ENCODE measurements at places on chromosomes 12 and 14.

GRCh38 chr12:24879644-24880043 is 69.3 kb downstream of the BCAT1 start:
- peaks cover 17% of the 10 kb centered on the region for H3K36me3 ChIP-seq
- peaks cover 3% of the 10 kb centered on the region for H3K27me3 ChIP-seq
- no peak for DNase-seq
- no peak overlapping the region for H3K4me3 ChIP-seq
- no peak overlapping the region for H3K27ac ChIP-seq

DNA sequence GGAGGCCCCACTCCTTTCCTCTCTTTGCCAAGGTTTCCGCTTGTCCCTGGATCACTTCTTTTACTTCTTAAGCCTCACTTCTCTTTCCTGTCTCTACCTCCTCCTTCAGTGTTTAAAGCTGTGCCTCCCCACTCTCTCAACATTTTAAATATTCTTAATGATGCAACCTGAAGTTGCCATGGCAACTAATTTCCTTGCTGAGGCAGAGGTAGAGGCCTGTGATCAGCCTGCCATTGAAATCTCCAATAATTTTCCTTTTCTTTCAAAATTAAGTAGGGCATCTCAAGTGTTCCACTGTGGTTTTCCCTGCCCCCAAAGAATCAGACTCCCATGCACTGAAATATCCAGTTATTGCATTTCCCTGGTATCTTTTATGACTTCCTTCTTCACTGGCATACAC is 108.6 kb upstream of the VRK1 start:
- no peak overlapping the region for H3K4me3 ChIP-seq
- H3K27me3 ChIP-seq: peaks cover 3% of the 10 kb centered on the region
- H3K27ac ChIP-seq: no peak overlapping the region

DNA sequence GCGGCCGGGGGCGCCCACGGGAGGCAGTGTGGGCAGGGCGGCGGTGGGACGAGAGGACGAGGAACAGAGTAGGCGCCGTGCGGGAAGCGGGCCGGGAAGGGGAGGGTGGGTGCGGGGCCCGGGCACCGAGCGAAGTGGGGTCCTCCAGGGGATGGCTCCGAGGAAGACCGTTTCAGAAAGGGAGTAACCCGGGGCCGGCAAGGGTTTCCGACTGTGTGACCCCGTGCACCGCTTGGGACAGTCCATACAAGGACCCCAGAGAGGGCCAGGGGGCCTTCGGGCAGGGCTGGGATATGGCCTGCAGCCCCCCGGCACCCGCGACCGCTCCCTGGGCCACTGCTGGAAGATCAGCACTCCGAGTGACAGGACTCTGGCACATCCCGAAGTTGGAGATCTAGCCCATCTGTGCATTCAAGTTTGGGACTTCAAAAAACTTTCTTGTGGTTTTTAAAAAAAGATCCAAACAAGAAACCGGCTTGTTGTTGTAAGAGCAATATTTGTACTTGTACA is 448 bp downstream of the TSPAN9 start:
- no peak overlapping the region for H3K27ac ChIP-seq
- H3K4me3 ChIP-seq: peak overlapping the region; percentile 47
- H3K4me1 ChIP-seq: peaks cover 5% of the 10 kb centered on the region
- H3K27me3 ChIP-seq: peaks cover 29% of the 10 kb centered on the region
- no peak for DNase-seq
- no peaks in the 10 kb centered on the region for H3K36me3 ChIP-seq

GRCh38 chr12:131230340-131231031 is 276.8 kb downstream of the ADGRD1 start:
- H3K27me3 ChIP-seq: peaks cover 40% of the 10 kb centered on the region
- no peak for DNase-seq
- H3K27ac ChIP-seq: no peak overlapping the region

DNA sequence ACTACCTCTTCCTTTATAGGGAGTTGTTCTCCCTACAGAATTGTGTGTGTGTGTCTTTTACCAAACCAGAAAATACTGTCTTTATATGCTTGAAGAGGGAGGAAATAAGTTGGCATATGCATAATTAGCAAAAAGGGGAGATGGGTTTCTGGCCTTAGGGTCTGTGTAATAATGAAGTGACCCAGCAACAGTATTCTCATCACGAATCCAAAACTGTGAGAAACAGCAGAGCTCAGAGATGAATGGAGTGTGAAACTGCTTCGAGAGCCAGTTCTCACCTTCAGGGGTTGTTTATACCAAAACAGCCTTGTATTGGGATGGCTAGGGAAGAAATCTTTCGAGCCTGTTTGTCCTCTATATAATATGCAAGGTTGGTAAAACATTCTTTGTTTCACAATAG is 227.5 kb downstream of the MON2 start:
- no peaks in the 10 kb centered on the region for H3K27me3 ChIP-seq
- no peak for DNase-seq
- H3K4me1 ChIP-seq: peaks cover 19% of the 10 kb centered on the region
- no peak overlapping the region for H3K27ac ChIP-seq
- H3K4me3 ChIP-seq: no peak overlapping the region
- no peaks in the 10 kb centered on the region for H3K36me3 ChIP-seq

- H3K4me3 ChIP-seq: no peak overlapping the region
- no peak overlapping the region for H3K27ac ChIP-seq
- H3K36me3 ChIP-seq: no peaks in the 10 kb centered on the region
- DNase-seq: no peak
Observed at GRCh38 chr14:79856381-79856780, 354.9 kb downstream of the DIO2 start.

DNA sequence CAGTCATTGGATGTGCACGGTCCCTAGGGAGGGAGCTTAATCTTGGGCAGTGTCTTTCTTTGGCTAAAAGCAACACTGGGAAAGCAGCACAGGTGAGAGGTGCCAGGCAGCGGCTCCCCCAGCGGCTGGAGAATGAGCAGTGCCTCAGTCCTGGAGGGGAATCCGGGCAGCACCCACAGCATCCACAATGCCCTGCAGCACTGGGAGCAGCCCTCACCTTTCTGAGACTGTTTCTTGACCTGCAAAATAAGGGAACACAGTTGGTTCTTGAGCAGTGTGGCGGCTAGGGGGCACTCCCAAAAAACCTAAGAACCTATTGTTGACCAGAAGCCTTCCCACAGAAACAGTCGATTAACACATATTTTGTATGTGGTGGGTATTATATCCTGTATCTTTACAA is 75.8 kb downstream of the SINHCAF start:
- no peak overlapping the region for H3K4me3 ChIP-seq
- no peaks in the 10 kb centered on the region for H3K27me3 ChIP-seq
- no peak overlapping the region for H3K27ac ChIP-seq
- H3K36me3 ChIP-seq: no peaks in the 10 kb centered on the region

- H3K4me1 ChIP-seq: peaks cover 35% of the 10 kb centered on the region
- no peak for DNase-seq
- peak overlapping the region; percentile 55 for H3K27ac ChIP-seq
- no peaks in the 10 kb centered on the region for H3K36me3 ChIP-seq
- no peaks in the 10 kb centered on the region for H3K27me3 ChIP-seq
Observed at GRCh38 chr12:6613015-6613775, 6.0 kb upstream of the CHD4 start.

- no peak overlapping the region for H3K4me3 ChIP-seq
- H3K27me3 ChIP-seq: peaks cover 55% of the 10 kb centered on the region
- peaks cover 23% of the 10 kb centered on the region for H3K4me1 ChIP-seq
- no peak overlapping the region for H3K27ac ChIP-seq
- H3K36me3 ChIP-seq: no peaks in the 10 kb centered on the region
- no peak for DNase-seq
Observed at GRCh38 chr12:51832354-51833107, 16.0 kb downstream of the FIGNL2 start.

- H3K27me3 ChIP-seq: peaks cover 14% of the 10 kb centered on the region
- no peak for DNase-seq
- H3K27ac ChIP-seq: no peak overlapping the region
- no peak overlapping the region for H3K4me3 ChIP-seq
Observed at GRCh38 chr12:75779891-75780496, 251.6 kb downstream of the PHLDA1 start.

DNA sequence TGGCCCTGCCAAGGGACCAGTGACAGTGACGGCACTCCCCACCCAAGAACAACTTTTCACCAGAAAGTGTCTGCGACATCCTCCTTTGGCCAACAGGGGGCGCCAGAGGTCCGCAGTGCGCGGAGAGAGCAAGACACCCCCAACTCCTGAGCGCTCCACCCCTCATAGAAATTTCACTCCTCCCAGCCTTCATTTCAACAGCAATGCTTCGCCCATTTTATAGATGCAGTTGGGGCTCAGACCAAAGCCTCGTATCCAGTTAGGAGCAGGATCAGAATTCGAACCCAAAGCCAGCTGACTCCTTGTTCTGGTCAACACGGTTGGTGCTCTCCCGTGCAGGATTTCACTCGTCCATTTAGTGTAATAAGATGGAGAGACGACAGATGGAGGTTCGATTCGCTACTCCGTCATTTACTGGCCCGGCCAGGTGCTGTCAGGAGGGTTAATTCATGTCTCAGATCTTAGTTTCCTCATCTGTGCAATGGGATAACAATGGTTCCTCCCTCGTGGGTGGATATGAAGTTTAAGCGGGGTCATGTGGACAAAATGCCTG is 2.4 kb upstream of the POP5 start:
- no peak overlapping the region for H3K27ac ChIP-seq
- H3K4me1 ChIP-seq: peaks cover 34% of the 10 kb centered on the region
- H3K4me3 ChIP-seq: peak overlapping the region; percentile 69
- H3K27me3 ChIP-seq: peaks cover 13% of the 10 kb centered on the region
- peaks cover 8% of the 10 kb centered on the region for H3K36me3 ChIP-seq

- H3K27ac ChIP-seq: no peak overlapping the region
- H3K27me3 ChIP-seq: no peaks in the 10 kb centered on the region
- no peaks in the 10 kb centered on the region for H3K4me1 ChIP-seq
- no peak for DNase-seq
- no peak overlapping the region for H3K4me3 ChIP-seq
- H3K36me3 ChIP-seq: no peaks in the 10 kb centered on the region
Observed at GRCh38 chr12:18576104-18576626, 161.6 kb downstream of the PLCZ1 start.

DNA sequence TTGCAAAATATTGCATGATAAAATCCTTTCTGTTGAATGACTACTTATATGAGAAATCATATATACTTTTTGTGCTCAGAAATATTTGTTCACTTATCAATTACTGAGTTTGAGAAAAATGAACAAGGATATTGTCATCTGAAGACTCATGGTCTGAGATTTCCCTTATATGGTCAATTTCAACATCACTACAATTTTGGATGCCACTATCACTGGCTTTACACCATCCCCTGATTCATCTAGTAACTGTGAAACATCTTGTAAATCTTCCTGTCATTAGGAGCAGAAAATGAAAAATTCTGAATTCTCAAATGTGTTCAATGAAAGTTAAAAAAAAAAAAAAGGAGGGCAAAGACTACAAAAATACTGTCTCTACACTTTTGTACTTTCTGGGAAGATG is 21.8 kb upstream of the GXYLT1 start:
- peaks cover 14% of the 10 kb centered on the region for H3K4me1 ChIP-seq
- no peaks in the 10 kb centered on the region for H3K27me3 ChIP-seq
- no peak overlapping the region for H3K27ac ChIP-seq
- no peak for DNase-seq
- H3K36me3 ChIP-seq: peaks cover 25% of the 10 kb centered on the region

DNA sequence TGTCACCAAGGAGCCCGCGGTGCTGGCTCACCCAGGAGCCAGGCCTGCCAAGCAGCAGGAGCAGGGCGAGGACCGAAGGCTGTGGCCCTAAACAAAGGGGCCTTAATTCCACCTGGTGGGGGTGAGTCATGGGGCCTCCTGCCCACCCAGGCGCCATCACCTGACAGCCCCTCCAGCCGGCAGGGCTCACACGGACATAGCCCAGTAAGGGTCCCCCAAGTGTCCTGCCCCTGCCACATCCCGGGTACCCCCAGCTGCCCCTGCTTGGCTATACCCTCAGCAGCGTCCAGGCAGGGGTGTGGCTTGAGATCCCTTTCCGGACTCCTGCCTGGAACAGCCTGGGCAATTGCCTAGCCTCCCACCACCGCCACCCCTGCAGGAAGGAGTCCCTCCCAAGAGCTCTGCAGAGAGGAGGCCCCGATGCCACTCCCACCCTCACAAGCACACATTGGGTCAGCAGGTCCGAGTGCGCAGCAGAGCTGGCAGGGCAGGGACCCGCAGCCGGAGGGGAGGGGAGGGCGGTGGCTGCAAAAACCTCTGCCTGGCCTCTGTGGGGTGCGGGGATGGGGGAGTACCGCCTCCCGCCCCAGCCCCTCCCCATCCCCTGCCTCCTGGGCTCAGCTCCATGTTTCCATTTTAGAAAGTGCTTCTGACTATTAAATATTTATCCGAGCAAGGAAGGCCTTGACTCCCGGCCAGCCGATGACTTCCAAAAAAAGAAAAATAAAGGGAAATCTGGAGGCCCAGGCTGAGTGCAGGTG is 4.6 kb downstream of the AHNAK2 start:
- no peak for DNase-seq
- H3K4me3 ChIP-seq: no peak overlapping the region
- H3K27ac ChIP-seq: no peak overlapping the region
- peaks cover 9% of the 10 kb centered on the region for H3K4me1 ChIP-seq
- no peaks in the 10 kb centered on the region for H3K36me3 ChIP-seq

GRCh38 chr14:75144944-75145343 is 18.1 kb upstream of the NEK9 start:
- H3K36me3 ChIP-seq: peaks cover 23% of the 10 kb centered on the region
- no peak for DNase-seq

GRCh38 chr12:1531153-1531653 is 63.2 kb downstream of the FBXL14 start:
- DNase-seq: no peak
- H3K4me1 ChIP-seq: peaks cover 29% of the 10 kb centered on the region
- H3K27ac ChIP-seq: no peak overlapping the region
- H3K4me3 ChIP-seq: peak overlapping the region; percentile 62

- H3K36me3 ChIP-seq: no peaks in the 10 kb centered on the region
- H3K27me3 ChIP-seq: no peaks in the 10 kb centered on the region
- H3K4me1 ChIP-seq: peaks cover 10% of the 10 kb centered on the region
- no peak overlapping the region for H3K27ac ChIP-seq
Observed at GRCh38 chr12:21547437-21547836, 21.3 kb downstream of the SPX start.

GRCh38 chr12:6171409-6172015 is 28.7 kb upstream of the CD9 start:
- H3K27ac ChIP-seq: no peak overlapping the region
- peaks cover 33% of the 10 kb centered on the region for H3K4me1 ChIP-seq
- H3K27me3 ChIP-seq: no peaks in the 10 kb centered on the region
- H3K36me3 ChIP-seq: no peaks in the 10 kb centered on the region
- DNase-seq: no peak

- no peak within 1 kb of the TSS for H3K27ac ChIP-seq
- H3K27me3 ChIP-seq: peaks cover 52% of the 10 kb centered on the region
- peak within 1 kb of the TSS; percentile 56 for H3K4me3 ChIP-seq
- no peaks in the 10 kb centered on the region for H3K36me3 ChIP-seq
Observed at GRCh38 chr12:21774358-21775132, at the start of gene KCNJ8. Gene KCNJ8 (minus strand): TSS chr12:21774706. CDS start chr12:21773616, 1,090 bp downstream.
